ENCODE measurements at places on chromosomes 7 and 10.

GRCh38 chr10:55500931-55501559, 700.0 kb upstream of the PCDH15 start:
- DNase-seq: no peak

- no peak for DNase-seq
Measured at GRCh38 chr7:99868246-99868645, 8.6 kb downstream of the OR2AE1 start.

DNA sequence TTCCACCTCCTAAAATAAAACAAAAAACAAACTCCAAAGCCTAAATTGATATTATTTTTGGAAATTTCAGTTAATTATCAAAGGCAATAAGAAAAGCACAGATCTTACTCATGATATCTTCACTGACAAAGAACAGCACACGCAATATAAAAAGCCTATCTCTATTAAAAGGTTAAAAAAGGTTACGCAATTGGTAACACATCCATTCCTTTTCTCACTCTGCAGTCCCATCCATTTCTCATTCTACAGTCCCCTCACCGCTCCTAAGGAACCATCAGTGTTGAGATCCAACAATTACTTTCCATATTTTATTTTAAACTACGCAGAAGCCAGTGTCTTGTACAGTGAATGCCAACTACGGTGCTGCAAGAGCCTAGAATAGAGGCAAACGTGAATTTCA, 1.3 kb downstream of the SEC61G start:
- DNase-seq: no peak

DNA sequence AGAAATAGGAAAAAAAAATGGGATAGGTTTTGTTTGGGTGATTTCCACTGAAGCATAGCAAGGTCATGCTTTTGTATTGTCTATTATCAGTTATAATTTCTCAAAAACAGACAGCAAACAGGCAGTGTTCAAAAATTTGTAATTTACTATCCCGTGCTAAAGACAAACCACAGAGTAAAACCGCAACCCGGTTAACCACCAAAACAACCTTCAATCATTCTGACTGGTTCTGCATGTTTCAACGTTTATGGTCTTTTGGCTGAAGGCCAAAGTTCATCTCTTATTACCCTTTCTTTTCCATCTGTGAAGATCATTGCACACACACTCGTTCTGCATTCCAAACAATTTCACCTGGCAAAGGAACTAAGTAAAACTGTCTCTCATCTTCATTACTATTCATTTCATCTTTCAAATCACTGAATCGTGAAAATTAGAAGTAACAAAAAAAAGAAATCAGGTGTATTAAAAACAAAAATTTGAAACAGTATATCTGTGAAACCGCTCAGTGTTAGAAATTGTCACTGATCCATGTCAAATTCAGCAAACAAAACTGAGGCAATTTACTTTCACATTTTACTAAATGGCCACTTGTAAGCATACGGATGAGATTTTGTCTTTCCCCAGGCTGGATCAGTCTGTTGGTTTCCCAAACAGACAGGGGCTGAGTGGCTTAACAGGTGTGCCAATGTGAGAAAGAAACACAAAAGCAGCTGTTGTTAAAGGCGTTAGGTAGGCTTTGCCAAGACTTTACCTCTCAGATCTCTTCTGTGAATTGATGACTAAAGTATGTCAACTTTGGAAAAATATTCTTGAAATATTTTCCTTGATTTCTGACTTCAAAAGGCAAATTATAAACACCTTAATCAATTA, 539.6 kb downstream of the CNTNAP2 start:
- DNase-seq: no peak

DNA sequence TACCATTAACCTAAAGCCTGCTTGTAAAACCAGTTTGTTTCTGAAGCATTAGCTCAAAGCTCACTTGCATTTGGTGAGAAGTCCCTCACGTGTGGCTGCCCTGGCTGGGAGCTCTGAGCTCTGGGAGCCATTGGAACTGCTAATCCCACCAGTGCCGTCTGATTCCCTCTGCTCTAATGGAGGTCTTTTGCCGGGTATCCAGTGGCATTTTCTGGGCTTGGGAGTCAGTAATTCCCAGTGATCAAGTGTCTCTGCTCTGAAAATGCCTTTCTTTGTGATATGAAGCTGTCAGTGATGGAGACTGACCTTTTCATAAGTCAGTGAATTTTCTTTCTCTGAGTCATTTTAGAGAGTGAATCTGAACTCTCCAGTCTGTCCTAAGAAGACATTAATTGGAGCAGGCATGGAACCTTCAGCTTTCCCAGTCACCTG, 36.9 kb upstream of the FAM20C start:
- DNase-seq: no peak

DNA sequence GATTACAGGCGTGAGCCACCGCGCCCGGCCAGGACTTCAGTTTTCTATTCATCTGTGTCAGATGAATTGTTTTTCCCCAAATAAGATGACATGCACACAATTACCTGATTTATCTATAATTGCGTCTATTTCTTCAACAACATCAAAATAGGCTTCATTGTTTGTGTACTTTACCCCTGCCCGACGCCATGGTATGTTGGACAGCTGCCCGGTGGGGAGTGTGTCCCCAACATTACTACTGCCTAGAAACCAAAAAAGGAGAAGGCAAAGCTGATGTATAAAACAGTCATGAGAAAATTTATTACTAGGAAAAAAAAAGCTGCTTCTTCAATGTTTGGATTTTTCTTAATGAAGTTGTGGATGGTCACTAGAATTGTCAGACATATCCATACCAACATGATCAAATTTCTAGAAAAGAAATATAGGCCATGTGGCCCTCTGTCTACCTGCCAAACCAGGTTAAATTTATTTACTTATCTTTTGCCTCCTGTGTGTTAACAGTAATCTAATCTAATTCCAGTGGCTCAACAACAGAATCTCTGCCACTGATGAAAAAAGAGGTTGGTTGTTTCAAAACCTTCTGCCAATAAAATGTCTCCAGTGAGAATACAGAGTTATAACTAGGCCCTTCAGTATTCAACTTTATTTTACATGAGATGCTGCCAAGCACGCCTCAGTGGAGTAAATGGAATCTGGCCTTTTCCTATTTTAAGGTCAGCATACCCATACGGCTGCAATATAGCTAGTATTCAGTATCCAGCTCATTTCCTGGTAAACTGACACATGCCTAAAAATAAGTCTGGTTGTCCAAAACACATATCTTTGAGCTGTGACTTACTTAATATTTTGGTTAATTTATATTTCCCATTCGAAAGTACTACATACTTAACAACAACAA, 16.5 kb downstream of the AP3M1 start:
- DNase-seq: no peak

DNA sequence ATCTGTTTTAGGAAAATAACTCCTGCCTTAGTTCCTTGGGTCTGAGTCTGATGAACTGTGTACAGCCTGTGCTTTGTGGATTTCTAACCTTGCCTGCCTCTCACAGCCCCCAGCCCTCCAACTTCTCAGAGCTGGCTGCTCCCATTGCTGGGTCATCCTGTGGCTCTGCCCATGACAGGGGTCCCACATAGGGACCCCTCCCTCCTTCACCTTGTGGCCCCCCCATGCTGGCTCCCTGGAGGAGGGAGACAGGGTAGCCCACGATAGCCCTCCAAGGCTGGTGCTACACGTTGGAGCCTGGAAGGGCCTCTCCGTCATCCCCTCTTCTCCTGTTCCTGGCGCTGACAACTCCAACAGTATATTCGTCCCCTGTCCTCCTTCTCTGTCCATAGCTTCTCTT, 2.8 kb upstream of the DENND2A start:
- DNase-seq: no peak

- no peak for DNase-seq
Measured at GRCh38 chr7:48643431-48644013, 280.8 kb upstream of the CDC14C start.

GRCh38 chr7:103996639-103997038, 7.2 kb upstream of the RELN start:
- DNase-seq: no peak

GRCh38 chr10:31590023-31590800, 271.2 kb downstream of the ZEB1 start:
- DNase-seq: no peak

- DNase-seq: no peak
Measured at GRCh38 chr10:75468612-75469005, 37.2 kb downstream of the LRMDA start.

DNA sequence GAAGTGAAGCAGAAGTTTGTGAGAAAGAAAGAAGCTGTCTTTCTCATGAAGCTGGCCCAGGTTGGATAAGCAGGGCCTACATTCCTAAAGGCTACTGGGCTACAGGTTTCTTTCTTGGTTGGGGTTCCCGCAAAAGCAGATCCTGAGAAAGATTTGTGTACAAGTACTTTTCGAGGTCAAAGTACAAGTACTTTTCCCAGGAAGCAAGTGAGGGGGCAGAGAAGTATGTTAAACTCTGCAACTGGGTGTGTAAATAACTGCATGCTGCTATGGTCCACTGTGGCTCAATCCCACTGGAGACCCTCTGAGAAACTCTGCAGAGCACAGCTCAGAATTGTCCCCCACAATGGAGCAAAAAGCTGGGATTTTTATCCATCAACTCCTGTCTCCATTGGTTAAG, 28.7 kb downstream of the LSM5 start:
- DNase-seq: no peak
